T-helper 17 cell (primary cell): ENCODE measurements at places on chromosomes 5 and 9.

- no peak for DNase-seq
- H3K36me3 ChIP-seq: no peaks in the 10 kb centered on the region
- H3K4me3 ChIP-seq: no peak overlapping the region
Measured at GRCh38 chr9:74147906-74148305, 349.2 kb upstream of the RORB start.

- H3K4me3 ChIP-seq: no peak overlapping the region
- H3K27ac ChIP-seq: no peak overlapping the region
- peaks cover 4% of the 10 kb centered on the region for H3K36me3 ChIP-seq
- no peaks in the 10 kb centered on the region for H3K4me1 ChIP-seq
- DNase-seq: no peak
Measured at GRCh38 chr5:37685816-37686215, 154.0 kb downstream of the GDNF start.

DNA sequence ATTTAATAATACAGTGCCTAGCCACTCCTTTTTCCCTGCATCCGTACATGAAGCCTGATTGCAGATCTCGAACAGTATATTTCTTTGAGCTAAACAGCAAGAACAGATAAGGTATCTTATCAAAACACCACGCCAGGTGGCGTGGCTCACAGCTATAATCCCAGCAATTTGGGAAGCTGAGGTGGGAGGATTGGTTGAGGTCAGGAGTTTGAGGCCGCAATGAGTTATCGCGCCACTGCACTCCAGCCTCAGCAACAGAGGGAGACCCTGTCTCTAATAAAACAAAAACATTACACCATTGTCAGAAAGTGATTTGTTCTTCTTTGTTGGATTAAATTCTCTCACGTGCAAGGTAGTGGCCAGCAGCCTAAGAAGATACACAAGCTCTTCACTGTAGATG lies 291.2 kb upstream of the DMRT1 start:
- peaks cover 32% of the 10 kb centered on the region for H3K27me3 ChIP-seq
- peaks cover under 1% of the 10 kb centered on the region for H3K36me3 ChIP-seq

DNA sequence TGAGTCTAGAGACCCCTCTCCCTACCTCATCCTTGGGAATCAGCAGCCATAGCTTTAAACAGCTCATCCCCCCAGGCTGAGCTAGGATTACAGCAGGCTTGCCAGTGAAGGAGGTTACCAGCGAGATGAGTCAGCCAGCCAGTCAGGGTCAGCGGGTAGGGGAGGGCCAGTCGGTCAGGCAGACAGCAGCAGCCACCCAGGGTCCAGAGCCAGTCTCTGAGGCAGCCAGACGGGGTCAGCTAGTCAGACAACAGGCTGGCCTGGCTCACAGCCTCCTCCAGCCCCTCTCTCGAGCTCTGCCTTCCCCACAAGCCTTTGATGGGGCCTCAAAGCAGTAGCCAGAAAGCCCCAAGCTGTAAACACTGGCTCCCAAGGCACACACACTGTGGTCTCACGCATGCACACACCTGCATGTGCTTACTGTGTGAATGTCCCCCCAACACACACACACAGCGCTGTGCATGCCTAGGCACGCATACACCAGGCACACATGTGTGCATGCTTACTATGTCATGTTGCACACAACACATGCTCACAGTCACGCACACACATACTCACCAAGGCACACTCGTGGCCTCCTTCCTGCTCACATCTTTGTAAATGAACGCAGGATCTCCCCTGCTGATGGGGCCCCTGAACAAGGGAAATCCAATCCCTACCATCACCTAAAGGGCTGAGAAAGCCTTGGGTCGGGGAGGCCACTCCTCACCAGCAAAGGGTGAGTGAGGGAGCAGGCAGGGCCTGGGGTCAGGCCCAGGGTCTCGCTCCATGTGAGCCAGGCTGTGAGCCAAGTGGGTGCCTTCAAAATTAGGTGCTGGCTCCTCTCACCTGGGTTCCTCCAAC lies 28.2 kb upstream of the CPLX2 start:
- H3K27ac ChIP-seq: peak overlapping the region; percentile 21
- H3K36me3 ChIP-seq: no peaks in the 10 kb centered on the region

GRCh38 chr9:120032639-120033038 lies 547.3 kb downstream of the CDK5RAP2 start:
- DNase-seq: no peak
- no peaks in the 10 kb centered on the region for H3K4me1 ChIP-seq
- H3K27me3 ChIP-seq: no peaks in the 10 kb centered on the region
- no peak overlapping the region for H3K27ac ChIP-seq
- no peaks in the 10 kb centered on the region for H3K36me3 ChIP-seq

DNA sequence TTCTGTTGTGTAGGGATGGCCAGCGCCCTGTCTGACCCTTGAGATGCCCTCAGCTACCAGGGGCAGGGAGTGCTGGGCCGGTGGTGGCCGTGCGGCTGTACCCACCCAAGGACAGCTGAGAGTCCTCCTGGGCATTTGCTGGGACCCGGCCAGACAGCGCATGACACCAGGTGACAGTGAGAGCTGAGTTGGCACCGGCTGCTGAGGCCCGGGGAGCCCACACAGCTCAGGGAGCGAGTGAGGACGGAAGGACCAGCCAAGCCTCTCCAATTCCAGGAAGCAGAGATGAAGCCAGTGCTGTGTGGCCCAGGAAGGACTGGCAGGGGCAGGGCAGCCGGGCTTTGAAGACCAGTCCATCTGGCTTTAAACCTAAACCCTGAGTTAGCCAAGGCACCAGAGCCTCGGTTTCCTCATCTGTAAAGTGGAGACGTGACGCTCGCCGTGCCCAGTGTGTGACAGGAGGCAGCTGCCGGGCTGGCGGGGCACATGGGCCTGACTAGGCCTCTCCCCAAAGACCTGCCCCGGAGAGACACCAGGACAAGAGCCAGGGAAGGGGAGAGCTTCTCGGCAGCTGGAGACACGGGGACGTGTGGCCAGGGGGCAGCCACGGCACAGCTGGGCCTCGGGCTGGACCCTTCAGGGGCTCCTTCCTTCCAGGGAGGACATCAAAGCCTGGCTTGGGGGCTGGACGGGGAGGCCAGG lies 3.0 kb upstream of the AGPAT2 start:
- no peak for DNase-seq
- H3K27me3 ChIP-seq: peaks cover 6% of the 10 kb centered on the region
- peaks cover 8% of the 10 kb centered on the region for H3K4me1 ChIP-seq
- H3K4me3 ChIP-seq: no peak overlapping the region
- H3K27ac ChIP-seq: peak overlapping the region; percentile 53

DNA sequence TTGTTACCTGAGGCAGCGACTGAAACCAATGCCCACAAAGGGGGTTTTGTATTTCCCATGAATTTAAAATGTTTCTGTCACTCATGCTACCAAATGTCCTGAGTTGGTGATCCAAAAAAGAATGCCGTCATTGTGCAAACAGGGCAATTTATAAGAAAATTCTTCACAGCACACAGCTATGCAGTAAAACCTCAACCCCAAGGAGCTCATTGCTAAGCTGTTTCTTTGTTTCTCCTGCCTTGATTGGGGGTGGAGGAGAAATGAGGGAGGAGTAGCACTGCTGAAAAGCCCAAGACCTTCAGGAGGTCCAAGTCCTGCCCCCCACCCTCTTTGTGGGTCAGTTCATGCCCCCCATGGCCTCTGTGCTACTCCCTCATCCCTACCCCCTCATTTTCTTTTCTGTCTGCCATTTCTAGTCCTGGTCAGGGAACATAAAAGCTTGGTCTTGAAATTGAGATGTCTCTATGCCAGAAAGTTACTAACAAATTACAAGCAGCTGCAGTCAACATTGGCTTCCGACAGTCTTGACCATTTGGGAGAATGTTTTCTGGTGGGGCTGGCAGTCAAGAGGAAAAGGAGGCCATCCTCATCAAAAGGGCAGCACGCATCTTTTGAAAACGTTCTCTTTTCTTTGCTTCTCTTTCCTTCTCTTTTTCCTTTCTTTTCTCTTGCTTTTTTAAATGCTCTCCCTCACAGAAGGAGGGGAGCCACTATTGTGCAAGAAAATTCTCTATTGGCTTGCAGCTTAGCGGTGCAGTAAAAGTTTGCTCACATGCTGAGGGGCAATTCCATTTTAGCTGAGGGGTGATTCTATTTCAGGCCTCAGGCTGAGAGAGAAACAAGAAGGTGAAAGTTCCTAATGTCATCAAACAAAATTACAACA lies 133.3 kb downstream of the GCNT1 start:
- H3K36me3 ChIP-seq: no peaks in the 10 kb centered on the region
- H3K27me3 ChIP-seq: peaks cover 7% of the 10 kb centered on the region
- H3K27ac ChIP-seq: no peak overlapping the region
